Activated T-helper 2 cell treated with anti-CD3 and anti-CD28 coated beads, Interferon-gamma antibody, Interleukin-2, Interleukin-4, amounts not matched to agents 10 μg/mL and 5 μg/mL and 100 μg/mL, durations not matched to agents 14 hours and 24 hours and 36 hours (primary cell): ENCODE measurements at places on chromosomes 12 and 14. TPM values are rescaled to one million over a fixed set of nuclear protein-coding genes. Genes with fewer than 3 reads are reported as not detected.

DNA sequence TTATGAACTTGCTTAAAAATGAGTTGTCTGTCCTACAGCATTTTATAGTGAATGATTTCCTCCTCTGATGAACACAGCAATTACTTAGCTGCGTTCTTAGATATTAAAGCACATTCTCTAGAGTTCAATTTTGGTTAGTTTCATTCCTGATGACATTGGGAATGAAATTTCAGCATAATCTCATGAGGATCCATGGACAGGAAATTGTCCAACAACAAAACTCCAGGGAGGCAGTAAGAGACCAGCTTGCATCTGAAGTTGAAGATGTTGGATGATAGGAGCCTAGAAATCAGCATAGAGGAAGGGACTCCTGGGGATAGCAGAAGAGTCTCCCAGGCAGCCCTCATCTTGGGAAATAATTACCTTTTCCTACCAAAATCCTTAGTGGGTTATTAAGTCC lies 128.7 kb upstream of the RAP1B start:
- no peak for DNase-seq
- peaks cover 12% of the 10 kb centered on the region for H3K36me3 ChIP-seq
- no peak overlapping the region for H3K4me3 ChIP-seq
- H3K4me1 ChIP-seq = peaks cover 47% of the 10 kb centered on the region

Gene ZFHX2
- total RNA-seq = 2.0 and 2.5 TPM in 2 replicates

DNA sequence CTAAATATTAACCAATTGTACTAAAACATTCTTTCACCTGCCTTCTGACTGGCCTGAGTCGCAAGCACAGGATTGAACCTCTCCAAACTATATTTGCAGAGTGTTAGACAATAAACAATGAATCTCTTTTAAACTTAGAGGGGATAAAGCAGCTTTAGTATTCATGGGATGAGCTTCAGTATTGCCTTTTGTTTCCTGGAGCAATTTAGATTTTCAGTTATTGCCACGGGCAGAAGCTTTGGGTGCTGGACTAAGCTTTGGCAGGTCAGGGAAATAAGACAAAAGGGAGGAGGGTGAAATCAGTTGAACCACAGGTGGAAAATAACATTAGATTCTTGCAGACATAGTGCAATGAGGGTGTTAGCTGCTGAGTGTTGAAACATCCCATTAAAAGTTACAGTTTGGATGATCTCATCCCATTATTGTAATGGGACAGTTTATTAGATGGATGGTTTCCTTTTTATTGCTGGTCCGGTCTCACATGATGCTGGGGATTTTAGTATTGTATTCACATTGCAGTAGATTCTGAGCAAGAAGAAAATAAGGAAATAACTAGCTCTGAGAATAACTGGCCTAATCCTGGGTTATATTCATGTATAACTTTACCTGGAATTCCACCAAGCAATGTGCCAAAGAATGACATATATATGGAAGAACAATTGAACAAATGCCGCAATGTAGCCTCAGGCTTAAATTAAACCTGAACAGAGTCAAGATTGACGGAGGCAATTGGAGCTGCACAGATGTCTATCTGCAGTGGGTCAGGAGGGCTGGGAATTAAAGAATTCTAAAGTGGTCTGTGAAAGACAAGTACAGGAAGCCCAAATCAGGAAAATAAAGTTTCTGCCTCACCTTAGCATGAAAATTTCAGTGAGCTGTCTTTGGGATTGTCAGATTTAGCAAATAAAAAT lies 1092.8 kb upstream of the SEL1L start:
- no peak overlapping the region for H3K4me3 ChIP-seq
- no peak for DNase-seq
- H3K4me1 ChIP-seq = no peaks in the 10 kb centered on the region
- no peak overlapping the region for H3K27ac ChIP-seq

DNA sequence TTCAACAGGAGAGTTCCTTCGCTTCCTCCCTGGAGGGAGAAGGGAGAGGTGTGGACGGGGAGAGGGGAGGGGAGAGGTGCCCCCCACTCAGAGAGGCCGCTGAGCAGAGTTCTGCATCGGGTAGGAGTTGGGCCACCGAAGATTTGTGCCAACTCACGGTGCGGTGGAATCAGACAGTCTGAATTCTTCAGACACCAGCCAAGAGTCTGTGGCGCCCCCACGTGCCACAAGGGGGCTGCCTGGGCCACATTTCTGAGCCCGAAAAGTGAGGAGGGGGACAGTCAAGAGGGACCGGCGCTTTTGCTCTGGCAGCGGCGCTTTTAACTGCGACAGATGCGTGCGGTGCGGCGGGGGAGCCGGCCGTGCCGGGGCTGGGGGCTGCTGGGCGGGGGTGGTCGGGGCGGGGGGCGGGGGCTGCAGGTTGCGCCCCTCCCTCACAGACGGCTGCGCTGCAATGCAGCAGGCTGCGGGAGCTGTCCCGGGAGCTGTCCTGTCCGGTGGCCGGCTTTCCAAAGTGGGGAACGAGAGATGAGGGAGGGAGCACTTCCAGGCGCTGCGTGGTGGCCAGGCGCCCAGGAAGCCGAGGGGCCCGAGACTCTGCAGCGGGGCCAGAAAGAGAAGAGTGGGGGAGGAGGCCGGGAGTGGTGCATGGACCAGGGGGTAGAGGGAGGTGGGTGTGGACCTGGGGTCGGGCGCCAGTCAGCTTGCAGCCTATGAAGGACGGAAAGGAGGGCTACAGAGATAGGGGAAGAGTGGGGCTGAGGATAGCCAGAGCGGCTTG lies 975 bp upstream of the RTL1 start:
- no peak overlapping the region for H3K4me3 ChIP-seq
- peaks cover 38% of the 10 kb centered on the region for H3K27me3 ChIP-seq
- DNase-seq = no peak
- no peaks in the 10 kb centered on the region for H3K4me1 ChIP-seq

- peaks cover 31% of the 10 kb centered on the region for H3K4me1 ChIP-seq
- no peak overlapping the region for H3K4me3 ChIP-seq
- H3K27ac ChIP-seq = peak overlapping the region; percentile 1
- DNase-seq = no peak
- no peaks in the 10 kb centered on the region for H3K27me3 ChIP-seq
Observed at GRCh38 chr12:112989806-112990205, 11.5 kb downstream of the OAS2 start.

- peak overlapping the region; percentile 12 for H3K27ac ChIP-seq
- no peak overlapping the region for H3K4me3 ChIP-seq
- H3K36me3 ChIP-seq = peaks cover 83% of the 10 kb centered on the region
- H3K4me1 ChIP-seq = peaks cover 43% of the 10 kb centered on the region
- DNase-seq = no peak
Observed at GRCh38 chr12:94309373-94309772, 150.3 kb downstream of the CEP83 start.

DNA sequence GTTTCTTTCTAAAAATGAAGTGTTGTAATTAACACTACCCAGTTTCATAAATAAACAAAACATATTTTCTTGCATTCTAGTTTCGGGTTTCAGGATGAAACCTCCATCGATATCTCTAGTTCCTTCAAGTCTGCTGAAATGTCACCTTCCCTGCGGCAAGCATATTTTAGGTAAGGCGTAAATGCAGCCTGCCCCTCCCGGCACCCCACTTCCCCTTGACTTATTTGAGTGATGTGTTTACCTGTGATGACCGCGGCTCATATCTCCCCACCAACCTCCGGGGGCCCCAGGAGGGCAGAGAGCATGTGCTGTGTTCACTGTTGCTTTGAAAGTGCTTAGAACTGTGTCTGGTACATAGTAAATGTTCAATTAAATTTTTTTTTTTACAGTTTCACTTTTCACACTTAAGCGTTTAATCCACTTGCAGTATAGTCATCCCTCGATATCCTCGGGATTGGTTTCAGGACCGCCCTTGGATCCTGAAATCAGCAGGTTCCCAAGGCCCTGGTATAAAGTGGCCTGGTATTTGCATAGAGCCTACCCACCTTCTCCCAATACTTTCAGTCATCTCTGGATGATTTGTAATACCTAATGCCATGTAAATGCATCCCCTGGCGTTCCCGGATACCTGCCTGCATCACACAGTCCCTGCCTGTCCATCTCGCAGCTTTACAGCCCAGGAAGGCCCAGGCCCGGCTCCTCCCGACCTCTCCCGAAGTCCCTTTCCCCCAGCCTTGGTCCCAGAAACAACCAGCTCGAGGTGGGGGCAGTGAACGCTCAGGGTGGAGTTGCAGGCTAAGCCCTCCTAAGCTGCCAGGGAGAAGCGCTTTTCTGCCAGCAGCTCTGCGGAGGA lies 40.2 kb upstream of the FBRSL1 start:
- H3K27me3 ChIP-seq = no peaks in the 10 kb centered on the region
- peaks cover 1% of the 10 kb centered on the region for H3K36me3 ChIP-seq
- H3K4me1 ChIP-seq = peaks cover 16% of the 10 kb centered on the region
